RPMI7951 (cell line): ENCODE measurements at places on chromosomes 1 and 21.

GRCh38 chr21:23524685-23525084 lies 2082.6 kb downstream of the MRPL39 start:
- DNase-seq = no peak

GRCh38 chr1:66244429-66244828 lies 289.5 kb upstream of the SGIP1 start:
- peak; percentile 96 for DNase-seq

GRCh38 chr1:156495401-156496140 lies 5.0 kb downstream of the MEF2D start:
- no peak for DNase-seq

DNA sequence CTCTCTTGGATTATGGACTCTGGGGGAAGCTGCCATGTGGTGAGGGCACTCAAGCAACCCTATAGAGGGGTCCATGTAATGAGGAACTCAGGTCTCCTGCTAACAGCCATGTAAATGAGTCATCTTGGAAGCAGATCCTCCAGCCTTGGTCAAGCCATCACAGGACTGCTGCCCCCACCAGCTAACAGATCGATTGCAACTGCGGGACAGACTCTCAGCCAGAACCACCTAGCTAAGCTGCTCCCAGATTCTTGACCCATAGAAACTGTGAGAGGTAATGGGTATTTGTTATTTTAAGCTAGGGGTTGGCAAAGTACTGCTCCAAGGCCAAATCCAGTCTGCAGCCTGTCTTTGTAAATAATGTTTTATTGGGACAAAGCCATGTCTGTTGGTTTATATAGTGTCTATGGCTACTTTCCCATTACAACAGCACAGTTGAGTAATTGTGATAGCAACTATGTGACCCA lies 27.6 kb upstream of the MAP3K7CL start:
- no peak for DNase-seq

DNA sequence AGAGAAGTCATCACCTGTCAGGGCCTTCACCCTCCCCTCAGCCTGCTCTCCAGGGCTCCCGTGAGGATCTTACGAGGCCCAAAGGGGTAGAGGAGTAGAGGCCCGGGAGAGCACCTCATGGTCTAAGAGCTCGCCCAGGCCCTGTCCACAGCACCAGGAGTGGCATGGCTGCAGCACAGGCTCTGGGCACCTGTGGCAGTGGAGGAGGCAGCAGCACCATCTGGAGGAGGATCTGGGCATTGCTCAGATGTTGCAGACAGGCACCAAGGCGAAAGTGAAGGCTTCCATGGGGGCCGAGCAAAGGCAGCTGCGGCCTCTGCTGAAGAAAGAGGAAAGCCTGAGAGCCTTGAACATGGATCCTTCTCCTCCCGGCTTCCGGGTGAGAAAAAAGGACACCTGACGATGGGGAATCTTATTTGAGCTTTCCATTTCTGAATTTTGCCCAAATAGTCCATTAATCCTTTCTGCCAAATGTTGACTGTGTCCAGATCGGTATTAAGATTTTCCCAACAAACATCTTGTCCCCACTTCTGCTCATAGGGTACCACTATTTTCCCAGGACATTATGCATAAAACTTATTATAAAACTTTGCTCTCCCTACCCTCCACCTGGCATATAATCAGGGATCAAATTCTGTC lies 604.7 kb downstream of the PTPRC start:
- peak; percentile 76 for DNase-seq
